ENCODE measurements at places on chromosomes 6 and 20. TPM values are rescaled to one million over a fixed set of nuclear protein-coding genes. Genes with fewer than 3 reads are reported as not detected.

The KHDC1L gene
- total RNA-seq, result not detected

The VWA7 gene
- total RNA-seq, result 3.0 TPM

The NKX2-4 gene
- not detected for total RNA-seq

The MYBL2 gene
- 5.6 TPM for total RNA-seq

The ADGRB3 gene
- 0.09 TPM for total RNA-seq

The ARMC12 gene
- 0.54 TPM for total RNA-seq

The DDX43 gene
- total RNA-seq, result 0.55 TPM

The TFAP2B gene
- total RNA-seq, result not detected

The WFDC5 gene
- not detected for total RNA-seq

- no peaks in the 10 kb centered on the region for H3K36me3 ChIP-seq
- H3K27me3 ChIP-seq, result no peaks in the 10 kb centered on the region
- no peak for DNase-seq
- H3K27ac ChIP-seq, result no peak overlapping the region
- no peak overlapping the region for H3K4me3 ChIP-seq
- no peaks in the 10 kb centered on the region for H3K4me1 ChIP-seq
These were observed 56.2 kb upstream of the EDN1 start for GRCh38 chr6:12233693-12234571.

GRCh38 chr6:7050872-7051779, 56.6 kb upstream of the RREB1 start:
- no peaks in the 10 kb centered on the region for H3K36me3 ChIP-seq
- H3K27me3 ChIP-seq, result no peaks in the 10 kb centered on the region
- H3K4me1 ChIP-seq, result peaks cover 8% of the 10 kb centered on the region
- peak; percentile 66 for DNase-seq
- peak overlapping the region; percentile 94 for H3K27ac ChIP-seq

DNA sequence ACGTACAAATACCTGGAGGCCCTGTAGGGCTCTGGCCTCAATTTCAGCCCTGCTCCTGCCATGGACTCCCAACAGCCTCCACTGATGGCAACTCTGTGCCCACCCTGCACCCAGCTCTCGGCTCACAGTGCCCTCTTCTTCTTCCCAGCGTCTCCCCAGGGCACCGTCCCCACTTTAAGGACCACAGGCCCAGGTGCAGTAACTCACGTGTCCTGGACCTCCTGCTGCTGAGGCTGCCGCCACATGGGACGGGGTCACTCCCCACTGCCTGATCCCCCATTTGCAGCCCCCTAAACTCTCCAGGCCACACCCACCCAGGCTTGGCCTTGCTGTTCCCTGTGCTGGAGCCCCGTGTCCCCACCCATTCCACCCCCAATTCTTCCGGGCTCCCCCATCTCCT, 223.4 kb downstream of the PREX1 start:
- H3K27ac ChIP-seq, result no peak overlapping the region
- H3K27me3 ChIP-seq, result no peaks in the 10 kb centered on the region
- no peaks in the 10 kb centered on the region for H3K4me1 ChIP-seq

DNA sequence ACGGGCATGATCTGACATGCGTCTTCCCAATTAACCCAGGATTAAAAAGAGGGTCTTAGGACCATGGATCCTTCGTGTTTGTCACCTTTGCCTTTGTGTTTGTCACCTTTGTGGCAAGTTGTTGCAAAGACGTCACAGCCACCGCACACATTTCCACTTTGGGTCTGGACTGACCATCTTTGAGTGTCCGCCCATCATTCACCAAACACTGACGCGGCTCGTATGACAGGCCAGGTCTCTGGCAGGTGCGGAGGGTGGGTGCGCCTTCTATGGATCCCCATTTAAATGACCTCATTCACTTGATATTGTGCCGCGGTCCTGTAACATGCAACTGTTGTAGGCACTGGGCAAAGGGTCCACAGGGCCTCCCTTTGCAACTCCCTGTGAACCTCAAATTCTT, 404.1 kb downstream of the TAF4 start:
- no peaks in the 10 kb centered on the region for H3K4me1 ChIP-seq
- no peak overlapping the region for H3K4me3 ChIP-seq
- no peak overlapping the region for H3K27ac ChIP-seq
- DNase-seq, result no peak

GRCh38 chr20:53141201-53142050, 169.3 kb downstream of the TSHZ2 start:
- H3K27me3 ChIP-seq, result no peaks in the 10 kb centered on the region
- H3K27ac ChIP-seq, result no peak overlapping the region
- no peaks in the 10 kb centered on the region for H3K4me1 ChIP-seq
- H3K36me3 ChIP-seq, result no peaks in the 10 kb centered on the region
- no peak overlapping the region for H3K4me3 ChIP-seq

- H3K27me3 ChIP-seq, result no peaks in the 10 kb centered on the region
- H3K27ac ChIP-seq, result no peak overlapping the region
- H3K36me3 ChIP-seq, result no peaks in the 10 kb centered on the region
- H3K4me1 ChIP-seq, result peaks cover 4% of the 10 kb centered on the region
- DNase-seq, result no peak
- H3K4me3 ChIP-seq, result no peak overlapping the region
These were observed 53.7 kb downstream of the LYRM4 start for GRCh38 chr6:5206920-5207561.

DNA sequence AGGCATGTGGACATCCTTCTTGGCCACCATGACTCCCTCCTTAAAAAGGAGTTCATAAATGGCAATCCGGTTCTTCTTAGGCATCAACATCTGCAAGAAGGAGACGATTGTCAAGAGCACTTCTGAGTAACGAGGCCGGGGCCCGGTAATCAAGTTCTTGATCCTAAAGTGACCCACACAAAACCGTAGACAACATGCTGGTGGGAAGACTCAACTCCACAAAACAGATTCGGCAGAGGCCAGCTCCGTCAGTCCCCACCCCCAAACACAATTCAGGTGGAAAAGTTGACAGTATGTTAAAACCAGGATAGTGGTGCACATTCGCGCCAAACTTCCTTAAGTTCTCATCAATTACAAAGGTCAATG, 754 bp downstream of the RPS10 start:
- no peak for DNase-seq
- H3K4me3 ChIP-seq, result peak overlapping the region; percentile 70
- peak overlapping the region; percentile 58 for H3K27ac ChIP-seq
- H3K4me1 ChIP-seq, result peaks cover 6% of the 10 kb centered on the region
- no peaks in the 10 kb centered on the region for H3K27me3 ChIP-seq

- H3K27me3 ChIP-seq, result no peaks in the 10 kb centered on the region
- H3K4me1 ChIP-seq, result no peaks in the 10 kb centered on the region
- H3K4me3 ChIP-seq, result no peak overlapping the region
- no peak overlapping the region for H3K27ac ChIP-seq
These were observed 15.3 kb upstream of the BPIFB1 start for GRCh38 chr20:33267701-33268100.

DNA sequence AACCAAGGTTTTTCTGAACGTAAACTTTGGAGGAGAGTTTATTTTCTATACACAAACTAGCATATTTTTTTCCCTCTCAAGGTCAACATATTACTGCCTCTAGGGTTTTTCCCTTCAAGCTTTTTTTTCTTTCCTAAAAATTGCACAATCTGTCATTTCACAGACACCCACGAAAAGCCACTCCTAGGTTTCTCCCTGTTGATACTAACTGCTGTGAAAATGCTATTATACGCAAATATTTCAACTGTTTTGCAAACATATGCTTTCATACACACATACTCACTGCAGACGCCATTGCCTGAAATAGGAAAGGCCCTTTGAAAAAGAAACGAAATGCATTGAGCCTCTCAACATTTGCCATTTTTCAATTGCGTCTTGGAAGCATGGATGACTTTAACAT, 333.0 kb downstream of the CD83 start:
- no peak overlapping the region for H3K27ac ChIP-seq
- DNase-seq, result no peak
- no peaks in the 10 kb centered on the region for H3K36me3 ChIP-seq
- no peaks in the 10 kb centered on the region for H3K4me1 ChIP-seq

GRCh38 chr6:34090529-34090928, 55.4 kb downstream of the GRM4 start:
- no peak for DNase-seq
- H3K4me3 ChIP-seq, result no peak overlapping the region
- no peaks in the 10 kb centered on the region for H3K4me1 ChIP-seq
- H3K27me3 ChIP-seq, result no peaks in the 10 kb centered on the region
- H3K36me3 ChIP-seq, result no peaks in the 10 kb centered on the region

DNA sequence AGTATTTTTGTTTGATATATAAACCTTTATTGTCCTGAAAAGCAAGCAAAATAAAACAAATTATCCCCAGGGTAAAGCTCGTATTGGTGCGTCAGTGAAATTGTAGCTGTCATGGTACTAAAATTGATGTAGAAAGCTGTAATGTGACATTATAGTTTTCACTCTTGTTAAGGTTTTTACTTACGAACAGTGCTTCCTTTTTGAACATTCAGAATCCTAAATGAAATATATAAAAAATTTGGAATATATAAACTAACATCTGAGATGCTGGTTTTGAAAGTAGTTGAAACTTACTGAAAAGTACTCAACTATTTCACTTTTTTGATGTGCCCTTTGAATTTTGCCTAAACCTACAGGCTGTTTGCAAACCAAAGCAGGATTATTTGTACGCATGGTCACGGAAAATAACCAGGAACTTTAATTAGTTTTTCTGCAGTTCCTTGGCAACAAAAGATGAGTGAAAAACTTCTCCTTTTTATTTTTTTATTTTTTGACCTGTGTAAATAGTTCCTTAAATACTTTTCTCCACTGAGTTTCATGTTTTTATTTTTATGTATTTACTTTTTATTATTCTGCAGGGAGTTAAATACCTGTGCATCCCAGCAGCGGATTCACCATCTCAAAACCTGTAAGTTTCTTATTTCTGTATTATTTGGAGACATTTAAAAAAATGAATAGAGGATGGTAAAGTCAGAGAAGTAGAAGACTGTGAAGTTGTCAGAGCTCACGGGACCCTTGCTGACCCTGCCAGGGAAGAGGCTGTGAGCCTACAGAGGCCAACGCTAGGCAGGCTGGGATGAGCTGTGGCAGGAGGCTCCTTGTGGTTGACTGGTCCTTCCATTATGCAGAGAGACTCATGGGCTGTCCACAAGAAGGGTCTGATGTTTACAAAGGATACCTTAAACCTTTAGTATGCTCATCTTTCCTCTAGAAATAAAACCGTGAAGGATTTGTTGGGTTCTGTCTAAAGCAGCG, 42.5 kb downstream of the DUSP22 start:
- no peak overlapping the region for H3K4me3 ChIP-seq
- peaks cover 5% of the 10 kb centered on the region for H3K4me1 ChIP-seq
- DNase-seq, result peak; percentile 48

DNA sequence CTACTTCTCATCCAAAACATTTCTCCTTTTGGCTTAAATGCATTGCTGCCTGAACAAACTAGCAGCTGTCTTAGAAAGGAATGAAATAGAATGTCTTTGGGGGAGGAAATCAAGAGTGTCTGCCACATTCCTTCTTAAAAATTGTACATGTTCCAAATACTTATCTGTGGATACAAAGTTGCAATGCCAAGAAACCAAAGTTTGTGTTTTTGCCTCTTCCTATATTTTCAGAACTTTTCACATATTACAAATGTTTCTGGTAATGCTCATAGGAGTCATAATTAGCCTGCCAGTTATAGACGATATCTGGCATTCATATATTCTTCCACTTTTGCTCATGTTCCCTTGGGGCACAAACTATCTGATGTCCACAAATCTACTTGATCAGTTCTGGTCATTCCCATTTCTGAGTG, 165.5 kb upstream of the BMP5 start:
- no peak for DNase-seq
- H3K36me3 ChIP-seq, result no peaks in the 10 kb centered on the region
- H3K4me3 ChIP-seq, result no peak overlapping the region

- no peak overlapping the region for H3K4me3 ChIP-seq
- H3K4me1 ChIP-seq, result peaks cover 6% of the 10 kb centered on the region
- H3K27ac ChIP-seq, result no peak overlapping the region
These were observed 80.2 kb downstream of the AFDN start for GRCh38 chr6:167906899-167907298.

All from pancreas (tissue), 10 donors.